Stimulated activated CD4-positive, alpha-beta T cell treated with anti-CD3 and anti-CD28 coated beads, Interleukin-2, amount 100 ng/mL, for 24 hours (primary cell): ENCODE measurements at places on chromosomes 1 and 21.
A peak's percentile ranks its signal among the peaks of the same experiment; 100 is the strongest.

GRCh38 chr1:66562561-66562960 is 28.6 kb downstream of the SGIP1 start:
- no peak for DNase-seq

- no peak for DNase-seq
These were observed 231.0 kb upstream of the KAZN start for GRCh38 chr1:14367451-14367850.

DNA sequence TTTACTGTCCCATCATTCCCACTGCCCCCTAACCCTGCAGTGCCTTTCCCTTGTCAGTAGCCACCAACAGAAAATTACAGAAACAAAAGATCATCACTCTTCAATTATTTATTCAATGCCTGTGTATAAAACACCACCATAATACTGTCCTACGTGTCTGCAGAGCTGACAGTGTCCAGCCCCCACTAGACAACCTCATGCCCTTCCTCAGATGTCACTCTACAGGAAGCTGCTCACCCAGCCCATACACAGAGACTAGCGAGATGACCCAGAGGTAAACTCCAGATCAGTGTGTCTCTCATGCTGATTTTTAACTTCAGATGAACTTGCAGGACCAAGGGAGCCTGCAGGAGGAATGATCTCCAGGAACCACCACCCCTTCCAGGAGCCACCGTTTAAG is 51.3 kb upstream of the GJA5 start:
- DNase-seq = no peak

DNA sequence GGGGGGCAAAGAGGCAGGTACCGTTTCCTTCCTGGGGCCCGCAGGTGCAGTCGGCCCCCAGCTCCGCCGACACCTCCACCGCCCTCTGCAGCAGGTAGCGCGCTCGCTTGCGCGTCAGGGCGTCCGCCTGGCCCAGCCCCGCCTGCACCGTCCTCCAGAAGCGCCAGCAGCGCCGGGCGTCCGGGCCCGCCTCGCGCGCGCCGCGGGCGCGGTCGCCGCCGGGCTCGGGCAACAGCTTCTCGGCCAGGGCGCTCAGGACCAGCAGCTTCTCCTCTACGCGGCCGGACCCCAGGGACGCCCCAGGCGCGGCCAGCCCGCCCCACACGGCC is 863 bp downstream of the TARBP1 start:
- peak; percentile 73 for DNase-seq

- DNase-seq = no peak
These were observed 1.3 kb downstream of the SRSF10 start for GRCh38 chr1:23978805-23979204.

- DNase-seq = no peak
These were observed 58.4 kb downstream of the SLC35F3 start for GRCh38 chr1:233962878-233963277.

GRCh38 chr1:219798283-219799030 is 129.9 kb downstream of the SLC30A10 start:
- DNase-seq = no peak

- no peak for DNase-seq
These were observed 75.3 kb downstream of the PEX14 start for GRCh38 chr1:10549904-10550664.

GRCh38 chr1:64727861-64728260 is 17.0 kb upstream of the RAVER2 start:
- DNase-seq = no peak

DNA sequence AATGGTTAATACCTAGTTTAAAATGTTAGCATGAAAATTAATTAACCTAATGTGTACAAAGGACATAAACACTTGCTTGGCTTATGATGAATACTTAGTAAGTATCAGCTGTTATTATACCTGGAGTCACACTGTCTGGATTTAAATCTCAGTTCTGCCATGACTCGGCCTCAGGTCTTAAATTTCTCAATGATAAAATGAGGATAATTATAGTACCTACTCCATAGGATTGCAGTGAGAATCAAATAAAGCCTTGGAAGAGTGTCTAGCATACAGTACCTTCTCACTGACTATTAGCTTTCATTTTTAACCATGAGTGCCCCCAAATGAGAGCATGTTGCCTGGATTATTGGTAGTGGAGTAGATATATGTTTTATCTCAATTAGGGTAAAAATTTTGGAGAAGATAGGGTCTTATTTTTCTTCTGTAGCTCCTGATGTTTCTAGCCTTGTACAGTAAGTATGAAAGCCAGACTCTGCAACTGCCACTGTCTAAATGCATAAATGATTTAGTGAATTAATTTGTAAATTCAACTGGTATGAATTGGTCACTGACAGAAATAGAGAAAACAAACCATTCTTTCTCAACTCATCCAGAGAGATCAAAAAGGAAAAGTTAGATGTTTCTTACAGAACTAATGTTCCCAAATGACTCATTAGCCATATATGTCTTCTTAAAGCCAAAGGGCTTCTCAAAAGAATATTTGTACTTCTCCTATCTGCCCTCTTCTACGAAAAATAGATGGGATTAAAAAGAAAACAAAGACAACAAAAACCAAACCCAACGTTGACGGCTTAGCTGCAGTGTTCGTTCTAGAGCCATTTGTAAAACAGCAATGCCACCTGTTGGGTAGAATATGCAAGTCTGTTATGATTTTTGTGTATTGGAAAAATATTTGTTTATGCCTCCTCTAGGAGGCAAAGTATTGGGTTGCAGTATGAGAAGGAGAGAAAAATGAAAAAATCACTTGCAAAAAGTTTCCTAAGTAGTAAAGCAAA is 53.8 kb upstream of the MROH9 start:
- DNase-seq = no peak
